Naive thymus-derived CD4-positive, alpha-beta T cell (primary cell): ENCODE measurements at places on chromosomes 13 and 19. TPM values are rescaled to one million over a fixed set of nuclear protein-coding genes. Genes with fewer than 3 reads are reported as not detected.

GRCh38 chr13:72970956-72971355 is 87.8 kb upstream of the KLF5 start:
- no peak overlapping the region for H3K4me3 ChIP-seq
- no peaks in the 10 kb centered on the region for H3K36me3 ChIP-seq
- no peak for DNase-seq
- no peaks in the 10 kb centered on the region for H3K4me1 ChIP-seq
- H3K27me3 ChIP-seq, result no peaks in the 10 kb centered on the region

DNA sequence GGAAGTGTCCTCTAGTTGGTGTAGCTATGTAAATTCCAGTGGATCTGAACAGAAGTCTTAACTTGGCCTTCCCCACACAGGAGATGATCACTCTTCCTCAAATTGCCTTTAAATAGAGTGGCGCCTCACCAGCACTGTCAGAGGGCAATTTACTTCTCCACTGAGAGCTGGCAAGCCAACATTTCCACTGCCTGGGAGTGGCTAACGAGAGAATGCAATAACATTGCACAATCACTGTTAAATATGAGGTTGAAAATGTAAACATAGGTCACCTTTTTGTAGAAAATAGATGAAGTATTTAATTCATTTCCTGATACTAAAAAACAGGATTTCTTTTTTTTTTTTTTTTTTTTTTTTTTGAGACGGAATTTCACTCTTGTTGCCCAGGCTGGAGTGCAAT is 55.4 kb upstream of the UBL3 start:
- no peaks in the 10 kb centered on the region for H3K27me3 ChIP-seq
- H3K36me3 ChIP-seq, result no peaks in the 10 kb centered on the region
- no peak overlapping the region for H3K4me3 ChIP-seq
- DNase-seq, result no peak
- peaks cover 22% of the 10 kb centered on the region for H3K4me1 ChIP-seq

DNA sequence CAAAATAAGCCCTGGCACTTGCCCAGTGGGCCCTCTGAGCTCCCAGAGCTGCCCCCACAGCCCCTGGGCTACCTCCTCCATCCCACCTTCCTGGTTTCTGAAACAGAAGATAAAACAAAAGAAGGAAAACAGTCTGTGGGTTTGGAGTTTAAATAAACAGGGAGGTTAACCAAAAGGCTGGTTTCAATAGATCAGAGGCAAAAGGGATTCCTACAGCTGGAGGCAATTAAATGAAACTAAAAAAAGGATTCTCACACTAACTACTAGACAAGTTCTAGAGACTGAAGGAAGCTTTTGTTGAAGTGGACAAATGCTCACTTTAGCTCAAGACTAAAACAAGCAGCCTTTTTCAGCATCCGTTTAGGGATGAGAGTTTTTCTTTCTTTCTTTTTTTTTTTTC is 569.8 kb downstream of the FGF9 start:
- H3K27ac ChIP-seq, result no peak overlapping the region
- no peaks in the 10 kb centered on the region for H3K27me3 ChIP-seq
- H3K4me3 ChIP-seq, result no peak overlapping the region
- H3K4me1 ChIP-seq, result peaks cover 3% of the 10 kb centered on the region
- no peaks in the 10 kb centered on the region for H3K36me3 ChIP-seq

DNA sequence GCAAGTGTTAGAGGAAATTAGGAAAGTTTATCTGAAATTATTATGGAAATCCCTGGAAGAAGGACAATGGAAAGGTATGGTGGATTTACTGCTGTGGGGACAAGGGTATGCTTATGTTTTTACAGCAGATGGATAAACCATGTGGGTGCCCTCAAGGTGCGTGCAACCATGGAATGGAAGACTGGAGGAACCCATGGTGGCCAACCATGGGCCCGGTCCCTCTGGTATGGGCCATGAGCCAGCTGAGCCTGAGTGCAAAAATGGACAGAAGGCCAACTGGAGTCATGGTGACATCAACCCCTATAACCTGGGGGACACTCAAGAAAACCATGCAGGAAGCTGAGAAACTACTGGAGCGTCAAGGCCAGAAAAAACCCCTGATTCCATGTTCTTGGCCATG is 46.1 kb upstream of the ZNF726 start:
- no peak overlapping the region for H3K27ac ChIP-seq
- no peaks in the 10 kb centered on the region for H3K27me3 ChIP-seq
- no peaks in the 10 kb centered on the region for H3K4me1 ChIP-seq

GRCh38 chr13:51823863-51824262 is 19.9 kb upstream of the DHRS12 start:
- no peaks in the 10 kb centered on the region for H3K36me3 ChIP-seq
- DNase-seq, result no peak
- peaks cover 61% of the 10 kb centered on the region for H3K4me1 ChIP-seq
- H3K27me3 ChIP-seq, result no peaks in the 10 kb centered on the region
- peak overlapping the region; percentile 75 for H3K4me3 ChIP-seq

- H3K36me3 ChIP-seq, result peaks cover 40% of the 10 kb centered on the region
- H3K4me1 ChIP-seq, result peaks cover 25% of the 10 kb centered on the region
- no peaks in the 10 kb centered on the region for H3K27me3 ChIP-seq
Measured at GRCh38 chr13:75299913-75300862, 181.8 kb downstream of the TBC1D4 start.

GRCh38 chr13:51970349-51970748 is 40.9 kb downstream of the ATP7B start:
- no peak overlapping the region for H3K4me3 ChIP-seq
- H3K36me3 ChIP-seq, result no peaks in the 10 kb centered on the region
- H3K27me3 ChIP-seq, result no peaks in the 10 kb centered on the region
- peak; percentile 33 for DNase-seq
- H3K27ac ChIP-seq, result no peak overlapping the region

DNA sequence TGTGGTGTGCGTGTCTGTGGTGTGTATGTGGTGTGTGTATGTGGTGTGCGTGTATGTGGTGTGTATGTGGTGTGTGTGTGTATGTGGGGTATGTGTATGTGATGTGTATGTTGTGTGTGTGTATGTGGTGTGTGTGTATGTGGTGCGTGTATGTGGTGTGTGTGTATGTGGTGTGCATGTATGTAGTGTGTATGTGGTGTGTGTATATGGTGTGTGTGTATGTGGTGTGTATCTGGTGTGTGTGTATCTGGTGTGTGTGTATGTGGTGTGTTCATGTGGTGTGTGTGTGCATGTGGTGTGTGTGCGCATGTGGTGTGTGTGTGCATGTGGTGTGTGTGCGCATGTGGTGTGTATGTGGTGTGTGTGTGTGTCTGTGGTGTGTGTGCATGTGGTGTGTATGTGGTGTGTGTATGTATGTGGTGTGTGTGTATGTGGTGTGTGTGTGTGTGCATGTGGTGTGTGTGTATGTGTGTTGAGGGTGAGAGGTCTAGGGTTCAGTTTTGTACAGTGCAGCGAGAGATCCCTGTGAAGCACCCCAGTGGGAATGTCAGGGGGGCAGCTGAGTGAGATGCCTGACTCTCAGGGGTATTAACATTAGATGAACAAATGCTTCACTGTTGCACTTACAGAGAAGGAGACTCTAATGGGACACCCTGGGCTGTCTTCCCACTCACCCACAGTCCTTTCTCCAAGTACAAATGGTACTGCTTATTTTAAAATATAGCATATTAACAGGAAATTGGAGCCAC is 61.3 kb upstream of the MEDAG start:
- H3K27ac ChIP-seq, result no peak overlapping the region
- H3K4me1 ChIP-seq, result no peaks in the 10 kb centered on the region
- H3K27me3 ChIP-seq, result no peaks in the 10 kb centered on the region

- H3K4me3 ChIP-seq, result no peak overlapping the region
- DNase-seq, result no peak
- no peak overlapping the region for H3K27ac ChIP-seq
- H3K4me1 ChIP-seq, result no peaks in the 10 kb centered on the region
- peaks cover 4% of the 10 kb centered on the region for H3K36me3 ChIP-seq
Measured at GRCh38 chr13:113832205-113832604, 31.7 kb downstream of the GAS6 start.

DNA sequence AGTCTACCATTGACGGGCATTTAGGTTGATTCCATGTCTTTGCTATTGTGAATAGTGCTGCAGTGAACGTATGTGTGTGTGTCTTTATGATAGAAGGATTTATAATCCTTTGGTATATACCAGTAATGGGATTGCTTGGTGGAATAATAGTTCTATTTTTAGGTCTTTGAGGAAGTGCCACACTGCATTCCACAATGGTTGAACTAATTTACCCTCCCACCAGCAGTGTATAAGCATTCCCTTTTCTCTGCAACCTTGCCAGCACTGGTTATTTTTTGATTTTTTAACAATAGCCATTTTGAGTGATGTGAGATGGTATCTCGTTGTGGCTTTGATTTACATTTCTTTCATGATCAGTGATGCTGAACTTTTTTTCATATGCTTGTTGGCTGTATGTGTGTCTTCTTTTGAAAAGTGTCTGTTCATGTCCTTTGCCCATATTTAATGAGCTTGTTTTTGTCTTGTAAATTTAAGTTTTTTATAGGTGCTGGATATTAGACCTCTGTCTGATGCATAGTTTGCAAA is 37.5 kb downstream of the RFC3 start:
- no peak overlapping the region for H3K27ac ChIP-seq
- no peaks in the 10 kb centered on the region for H3K4me1 ChIP-seq
- DNase-seq, result no peak
- H3K36me3 ChIP-seq, result no peaks in the 10 kb centered on the region
- no peak overlapping the region for H3K4me3 ChIP-seq

GRCh38 chr19:41426952-41427646 is at the start of gene B3GNT8:
Gene B3GNT8, minus strand, starts transcription at chr19:41427374. Its CDS starts 596 bp downstream, at chr19:41426778.
- H3K27me3 ChIP-seq, result no peaks in the 10 kb centered on the region
- H3K4me1 ChIP-seq, result peaks cover 9% of the 10 kb centered on the region
- H3K27ac ChIP-seq, result peak within 1 kb of the TSS; percentile 70
- no peak for DNase-seq
- peak within 1 kb of the TSS; percentile 26 for H3K4me3 ChIP-seq
- peaks cover 55% of the 10 kb centered on the region for H3K36me3 ChIP-seq

GRCh38 chr13:33464345-33464744 is 178.8 kb upstream of the STARD13 start:
- no peak overlapping the region for H3K27ac ChIP-seq
- DNase-seq, result no peak
- no peak overlapping the region for H3K4me3 ChIP-seq

LGI4 gene
- 0.19 and 0.59 TPM in 2 replicates for total RNA-seq

OR7A17 gene
- not detected in 2 replicates for total RNA-seq

KLK6 gene
- not detected in 2 replicates for total RNA-seq

SRRM5 gene
- total RNA-seq, result 1.1 TPM
